ENCODE measurements at places on chromosomes 5 and 9.

DNA sequence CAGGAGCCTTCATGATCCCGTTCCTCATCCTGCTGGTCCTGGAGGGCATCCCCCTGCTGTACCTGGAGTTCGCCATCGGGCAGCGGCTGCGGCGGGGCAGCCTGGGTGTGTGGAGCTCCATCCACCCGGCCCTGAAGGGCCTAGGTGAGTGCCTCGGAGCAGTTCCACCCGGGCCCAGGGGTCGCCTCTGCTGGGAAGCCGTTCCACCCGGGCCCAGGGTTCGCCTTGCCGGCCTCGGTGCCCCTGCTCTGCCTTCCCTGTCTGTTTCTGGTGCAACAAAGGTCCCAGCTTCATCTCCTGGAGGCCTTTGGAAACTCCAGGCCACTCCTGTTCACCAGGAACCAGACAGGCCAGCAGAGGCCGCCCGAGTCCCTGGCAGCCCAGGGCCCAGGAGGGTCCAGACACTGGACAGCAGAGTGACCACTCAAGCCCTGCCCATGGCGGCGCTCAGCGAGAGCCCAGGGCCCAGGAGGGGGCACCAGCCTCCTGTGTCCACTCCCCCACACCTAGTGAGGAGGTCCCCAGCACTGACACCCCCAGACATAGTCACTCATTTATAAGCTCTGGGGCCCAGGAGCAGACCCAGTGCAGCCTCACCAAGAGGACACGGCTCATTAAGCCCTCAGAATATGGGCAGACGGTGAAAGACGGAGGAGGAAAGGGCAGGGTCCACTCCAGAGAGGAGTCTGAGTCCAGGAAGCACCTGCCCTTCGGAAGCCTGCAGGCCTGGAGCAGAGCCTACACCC is 7.5 kb downstream of the SLC6A19 start:
- no peak for DNase-seq

GRCh38 chr9:93679536-93680442 is 103.4 kb downstream of the PHF2 start:
- no peak for DNase-seq

DNA sequence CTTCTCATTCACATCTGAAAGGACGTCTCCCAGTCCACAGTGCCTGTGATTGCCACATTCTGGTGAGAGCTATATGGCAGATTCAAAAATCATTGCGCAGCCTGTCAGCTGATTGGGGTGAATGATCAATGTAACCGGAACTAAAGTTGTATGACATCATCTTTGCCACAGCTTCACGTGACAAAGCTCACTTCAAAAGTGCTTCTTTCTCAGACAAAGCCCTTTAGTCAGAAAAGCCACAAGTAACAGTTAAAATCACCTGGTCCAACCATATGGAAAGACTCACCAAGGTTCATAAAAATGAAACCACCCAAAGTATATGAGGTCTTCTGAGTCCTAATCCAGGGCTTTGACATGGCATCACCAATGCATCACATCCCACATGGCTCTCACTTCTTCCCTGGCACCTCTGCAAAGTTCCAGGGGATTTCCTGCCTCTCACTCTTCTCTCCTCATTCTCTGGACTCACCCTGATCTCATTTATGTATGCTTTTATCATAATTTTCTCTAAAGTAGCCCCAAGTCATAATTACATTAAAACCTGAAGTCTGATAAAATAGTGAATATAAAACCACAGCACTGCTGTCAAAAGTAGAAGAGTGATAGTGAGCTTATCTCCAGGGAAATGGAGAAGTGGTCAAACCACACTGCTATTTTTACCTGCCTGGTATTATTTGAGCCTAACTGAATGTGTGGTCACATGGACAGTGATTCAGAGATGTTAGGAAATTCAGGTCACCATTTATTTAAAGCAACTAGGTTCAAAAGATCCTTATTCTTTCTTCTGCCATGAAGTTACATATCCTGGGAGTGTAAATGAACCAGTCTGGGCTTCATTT is 193.1 kb upstream of the PTGER4 start:
- peak; percentile 70 for DNase-seq

- no peak for DNase-seq
These were observed 14.6 kb downstream of the MAP1B start for GRCh38 chr5:72121780-72122445.

DNA sequence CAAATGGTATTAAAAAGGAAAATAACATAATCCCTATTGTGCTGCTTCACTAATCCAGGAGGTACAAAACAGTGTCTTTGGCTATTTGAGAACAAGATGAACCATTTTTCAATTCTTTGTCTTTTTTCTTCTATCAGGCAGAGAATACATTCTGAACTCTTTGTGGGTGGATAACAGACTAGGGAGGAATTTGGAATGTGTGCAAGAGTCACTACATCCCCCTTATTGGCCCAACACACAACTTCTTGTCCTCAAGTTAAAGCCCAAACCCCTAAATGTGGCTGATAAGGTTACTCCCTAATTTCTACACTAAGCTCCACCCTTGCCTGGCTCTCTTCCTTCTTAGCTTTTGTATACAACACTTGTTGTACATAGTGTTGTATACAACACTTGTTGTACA is 342.7 kb upstream of the RFX3 start:
- no peak for DNase-seq

GRCh38 chr5:171659896-171660295 is 125.7 kb upstream of the SMIM23 start:
- DNase-seq = no peak

GRCh38 chr9:100579665-100580064 is 1.8 kb downstream of the CAVIN4 start:
- DNase-seq = no peak

- DNase-seq = no peak
These were observed 81.9 kb upstream of the CTSL start for GRCh38 chr9:87643778-87644570.

DNA sequence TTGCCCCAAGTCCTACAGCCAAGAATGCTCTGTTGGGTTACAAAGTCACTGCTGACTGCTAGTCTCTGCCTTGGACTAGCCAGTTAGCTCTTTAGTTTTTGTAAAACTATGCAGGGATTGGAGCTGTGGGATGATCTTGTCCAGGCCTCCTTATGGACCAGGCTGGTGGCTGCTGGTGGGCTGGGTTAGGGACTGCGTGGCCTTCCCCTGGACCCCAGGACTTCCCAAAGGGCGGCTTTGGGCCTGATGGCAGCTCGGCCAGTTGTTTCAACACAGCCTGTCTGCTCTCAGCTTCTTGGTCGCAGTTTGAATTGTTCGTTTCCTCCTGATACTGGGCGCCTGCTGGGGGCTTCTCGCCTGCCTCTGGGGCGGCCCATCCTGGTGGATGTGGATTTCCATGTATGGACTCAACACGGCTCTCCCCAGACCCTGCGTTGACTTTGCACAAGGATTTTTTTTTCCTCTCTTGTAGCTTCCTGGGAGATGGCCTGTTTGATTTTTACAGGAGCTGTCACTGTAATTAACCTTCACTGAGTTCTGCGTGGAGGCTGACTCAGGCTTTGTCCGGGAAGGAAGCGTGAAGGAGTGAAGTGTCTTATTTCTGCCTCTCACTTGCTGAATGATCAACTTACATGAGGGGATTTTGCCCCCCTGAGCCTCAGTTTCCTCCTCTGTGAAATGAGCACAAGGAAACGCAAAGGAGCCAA is 91.9 kb upstream of the NEURL1B start:
- no peak for DNase-seq

GRCh38 chr9:16801871-16802466 is 68.5 kb downstream of the BNC2 start:
- no peak for DNase-seq

GRCh38 chr5:122342256-122342655 is 30.2 kb downstream of the SNCAIP start:
- DNase-seq = no peak

GRCh38 chr5:19301271-19301670 is 686.7 kb downstream of the CDH18 start:
- DNase-seq = no peak

- no peak for DNase-seq
These were observed 229.4 kb downstream of the FSTL4 start for GRCh38 chr5:133382661-133383579.
